ENCODE measurements at places on chromosomes 5 and 9. TPM values are rescaled to one million over a fixed set of nuclear protein-coding genes. Genes with fewer than 3 reads are reported as not detected.

GARIN3 gene
- total RNA-seq, result not detected

NPR3 gene
- 6.1 TPM for total RNA-seq

CCDC180 gene
- under 0.01 TPM for total RNA-seq

SLC6A19 gene
- not detected for total RNA-seq

FBXL7 gene
- total RNA-seq, result under 0.01 TPM

CKMT2 gene
- total RNA-seq, result 0.36 TPM

CDKN2B-AS1 gene
- total RNA-seq, result 1.9 TPM

PPP2R2B gene
- total RNA-seq, result 0.21 TPM

TMC1 gene
- total RNA-seq, result 0.71 TPM

ARL14EPL gene
- not detected for total RNA-seq

KCNV2 gene
- not detected for total RNA-seq

IL33 gene
- 16.6 TPM for total RNA-seq

PTGES gene
- total RNA-seq, result 11.0 TPM

TGFBR1 gene
- 98.1 TPM for total RNA-seq

LECT2 gene
- not detected for total RNA-seq

CAVIN4 gene
- 0.43 TPM for total RNA-seq

WDR41 gene
- 238 TPM for total RNA-seq

FBXW5 gene
- 164 TPM for total RNA-seq

TMEFF1 gene
- 0.21 TPM for total RNA-seq

QSOX2 gene
- total RNA-seq, result 15.4 TPM

DOK3 gene
- total RNA-seq, result 0.68 TPM

LEAP2 gene
- under 0.01 TPM for total RNA-seq

TRPM3 gene
- total RNA-seq, result under 0.01 TPM

SET gene
- total RNA-seq, result 899 TPM

ZFP62 gene
- 14.7 TPM for total RNA-seq

UBE2QL1 gene
- not detected for total RNA-seq

C5orf58 gene
- total RNA-seq, result not detected

WNT8A gene
- not detected for total RNA-seq

ENTR1 gene
- 77.6 TPM for total RNA-seq

PCDHGB3 gene
- total RNA-seq, result 2.1 TPM

AQP7 gene
- total RNA-seq, result 0.07 TPM

CARD19 gene
- total RNA-seq, result 35.8 TPM

INSL4 gene
- total RNA-seq, result not detected

TRIP13 gene
- total RNA-seq, result 1.0 TPM

CDKN2B gene
- total RNA-seq, result 124 TPM

GPR151 gene
- not detected for total RNA-seq

LCN15 gene
- total RNA-seq, result not detected

OLFML2A gene
- 128 TPM for total RNA-seq

CWC27 gene
- 32.5 TPM for total RNA-seq

MOB3B gene
- 0.68 TPM for total RNA-seq

NCBP1 gene
- total RNA-seq, result 49.3 TPM
